ENCODE measurements at places on chromosomes 16 and 17.
A peak's percentile ranks its signal among the peaks of the same experiment; 100 is the strongest.

GRCh38 chr17:43702637-43703036 is 40.9 kb upstream of the MEOX1 start:
- DNase-seq: no peak

GRCh38 chr16:35747658-35748455 is 2288.4 kb downstream of the TP53TG3F start:
- no peak for DNase-seq

GRCh38 chr17:67388986-67389385 is 11.9 kb downstream of the PITPNC1 start:
- DNase-seq: no peak

DNA sequence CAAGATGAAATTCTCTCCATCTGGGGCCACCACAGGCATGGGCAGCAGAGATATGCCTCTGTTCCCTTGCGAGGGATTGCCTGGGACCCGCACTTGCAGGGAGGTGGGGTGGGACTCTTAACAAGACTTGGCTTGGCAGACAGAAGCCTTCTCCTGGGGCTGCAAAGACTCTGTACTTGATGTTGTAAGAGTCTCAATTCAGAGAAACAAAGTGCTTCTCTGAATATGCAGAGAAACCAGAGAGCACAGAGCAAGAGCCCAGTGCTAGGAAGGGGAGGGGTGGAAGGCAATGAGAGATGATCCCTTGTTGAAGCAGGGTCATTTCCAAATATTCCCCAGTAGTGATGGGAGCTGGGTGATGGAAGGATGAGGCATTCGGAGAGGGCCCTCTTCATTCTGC is 2.2 kb downstream of the MMP28 start:
- DNase-seq: peak; percentile 6

DNA sequence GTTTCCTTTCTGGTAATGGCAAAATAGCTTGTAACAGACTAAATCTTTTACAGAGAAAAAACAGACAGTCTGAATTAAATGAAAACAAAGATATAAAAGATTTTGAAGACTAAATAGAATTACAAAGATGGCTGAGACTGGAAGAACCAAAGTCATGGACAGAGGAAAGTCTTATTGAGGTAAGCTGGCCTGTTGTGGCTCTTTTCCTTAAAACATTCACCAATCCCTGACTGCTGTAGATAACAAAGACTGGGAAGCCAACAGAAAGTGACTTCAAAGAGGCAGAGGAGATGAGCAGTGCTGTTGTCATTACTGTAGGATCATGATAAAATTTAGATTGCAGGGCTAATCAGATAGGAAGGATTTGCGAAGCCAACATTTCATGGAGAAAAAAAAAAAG is 517.0 kb downstream of the KIF2B start:
- no peak for DNase-seq

GRCh38 chr17:56880571-56880970 is 33.3 kb downstream of the TRIM25 start:
- no peak for DNase-seq

- DNase-seq: no peak
These were observed 486 bp upstream of the PLLP start for GRCh38 chr16:57284952-57285363.
